ENCODE measurements at places on chromosomes 2 and 18. TPM values are rescaled to one million over a fixed set of nuclear protein-coding genes. Genes with fewer than 3 reads are reported as not detected.

Gene ITGA4
- 71.0 TPM for total RNA-seq

- no peaks in the 10 kb centered on the region for H3K4me1 ChIP-seq
- no peaks in the 10 kb centered on the region for H3K36me3 ChIP-seq
- H3K4me3 ChIP-seq: no peak overlapping the region
- no peak for DNase-seq
These were observed 24.0 kb upstream of the ARPC2 start for GRCh38 chr2:218192902-218193430.

Gene SETBP1
- total RNA-seq: 43.8 TPM

GRCh38 chr18:8807488-8807805, 102.1 kb downstream of the MTCL1 start:
- no peak overlapping the region for H3K4me3 ChIP-seq
- DNase-seq: no peak
- H3K27me3 ChIP-seq: no peaks in the 10 kb centered on the region
- H3K4me1 ChIP-seq: no peaks in the 10 kb centered on the region

GRCh38 chr2:233174137-233174536, 77.3 kb upstream of the ATG16L1 start:
- no peaks in the 10 kb centered on the region for H3K4me1 ChIP-seq
- no peaks in the 10 kb centered on the region for H3K27me3 ChIP-seq
- DNase-seq: no peak
- no peaks in the 10 kb centered on the region for H3K36me3 ChIP-seq
- no peak overlapping the region for H3K4me3 ChIP-seq
- H3K27ac ChIP-seq: no peak overlapping the region

- DNase-seq: no peak
- no peaks in the 10 kb centered on the region for H3K27me3 ChIP-seq
- H3K27ac ChIP-seq: no peak overlapping the region
- H3K4me1 ChIP-seq: no peaks in the 10 kb centered on the region
These were observed 1118.8 kb upstream of the ZEB2 start for GRCh38 chr2:145638675-145639074.

DNA sequence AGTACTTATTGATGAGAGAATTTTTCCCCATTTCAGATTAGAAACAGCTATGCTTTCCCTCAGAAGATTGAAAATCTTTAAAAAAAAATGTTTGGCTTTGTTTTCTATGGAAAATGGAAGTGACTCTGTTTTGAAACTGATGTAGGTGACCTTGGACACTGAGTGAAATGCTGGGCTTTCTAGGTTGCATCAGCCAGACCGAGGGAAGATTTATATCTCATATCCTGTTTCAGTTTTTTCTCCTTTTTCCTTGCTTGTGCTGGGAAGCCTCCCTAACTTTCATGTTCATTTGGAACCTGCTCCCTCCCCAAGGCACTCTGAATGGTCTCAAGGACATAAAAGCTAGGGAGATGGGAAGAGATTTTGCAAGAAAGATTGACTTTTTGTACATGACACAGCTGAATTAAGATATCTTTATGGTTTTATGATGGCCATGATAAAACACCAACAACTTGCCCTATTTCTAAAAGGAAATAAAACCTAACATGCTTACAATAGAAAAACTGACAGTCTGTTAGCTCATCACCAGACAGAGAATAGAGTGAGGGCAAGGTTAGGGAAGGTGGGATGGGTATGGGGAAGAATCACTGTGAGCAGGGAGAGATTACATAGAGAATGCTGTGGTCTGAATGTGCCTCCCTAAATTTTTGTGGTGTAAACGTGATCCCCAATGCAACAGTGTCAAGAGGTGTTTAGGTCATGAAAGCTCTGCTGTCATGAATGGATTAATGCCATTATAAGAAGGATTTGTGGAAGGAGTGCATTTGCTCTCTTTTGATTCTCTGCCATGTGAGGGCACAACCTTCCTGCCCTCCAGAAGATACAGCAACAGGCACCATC, 249.7 kb downstream of the TPGS2 start:
- no peak for DNase-seq
- no peak overlapping the region for H3K27ac ChIP-seq
- H3K4me1 ChIP-seq: no peaks in the 10 kb centered on the region
- no peaks in the 10 kb centered on the region for H3K36me3 ChIP-seq
- H3K27me3 ChIP-seq: no peaks in the 10 kb centered on the region

DNA sequence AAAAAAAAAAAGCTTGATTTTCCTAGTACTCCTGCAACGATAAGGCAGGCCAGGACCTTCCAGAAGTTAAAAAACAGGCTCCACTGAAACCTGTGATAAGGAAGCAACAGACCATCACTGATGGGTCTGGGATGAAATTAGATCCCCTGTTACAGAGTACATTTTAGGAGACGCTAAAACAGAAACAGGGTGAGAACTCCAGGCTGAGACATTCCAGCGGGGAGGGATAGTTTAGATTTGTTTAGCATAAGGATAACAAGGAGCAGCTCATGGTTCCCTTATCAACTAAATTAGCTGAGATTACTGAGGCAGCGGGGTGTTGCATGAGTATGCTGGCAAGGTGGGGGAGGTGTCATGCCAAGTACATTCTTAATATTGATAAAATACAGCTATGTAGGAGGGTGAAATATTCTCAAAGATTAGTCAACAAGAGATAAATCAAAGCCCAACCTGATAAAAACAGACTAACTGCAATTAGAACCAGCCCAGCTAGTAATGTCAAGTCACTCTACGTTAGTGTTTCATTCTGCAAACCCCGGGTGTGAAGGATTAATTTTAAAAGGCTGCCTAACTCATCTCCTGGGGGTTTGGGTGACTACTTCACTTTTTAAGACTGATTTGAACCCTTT, 75.0 kb upstream of the BZW1 start:
- peaks cover 7% of the 10 kb centered on the region for H3K4me1 ChIP-seq
- no peak overlapping the region for H3K27ac ChIP-seq
- H3K36me3 ChIP-seq: no peaks in the 10 kb centered on the region
- no peaks in the 10 kb centered on the region for H3K27me3 ChIP-seq

GRCh38 chr2:64836566-64836965, 152.6 kb upstream of the SLC1A4 start:
- no peaks in the 10 kb centered on the region for H3K27me3 ChIP-seq
- no peaks in the 10 kb centered on the region for H3K4me1 ChIP-seq
- no peak overlapping the region for H3K4me3 ChIP-seq
- H3K36me3 ChIP-seq: no peaks in the 10 kb centered on the region
- no peak overlapping the region for H3K27ac ChIP-seq

GRCh38 chr18:66722671-66723070, 118.8 kb upstream of the CDH19 start:
- no peak overlapping the region for H3K4me3 ChIP-seq
- no peak for DNase-seq
- no peaks in the 10 kb centered on the region for H3K4me1 ChIP-seq
- H3K36me3 ChIP-seq: no peaks in the 10 kb centered on the region
- H3K27me3 ChIP-seq: no peaks in the 10 kb centered on the region
